Chondrocyte (in vitro differentiated cells): ENCODE measurements at places on chromosomes 5 and 9. TPM values are rescaled to one million over a fixed set of nuclear protein-coding genes. Genes with fewer than 3 reads are reported as not detected.

KCNV2 gene
- not detected in 3 replicates for total RNA-seq

FOXD4L5 gene
- total RNA-seq, result 0.10 to 0.51 TPM (median 0.18 TPM) in 3 replicates

TRIM7 gene
- total RNA-seq, result 4.2 to 8.1 TPM (median 5.7 TPM) in 3 replicates

DNA sequence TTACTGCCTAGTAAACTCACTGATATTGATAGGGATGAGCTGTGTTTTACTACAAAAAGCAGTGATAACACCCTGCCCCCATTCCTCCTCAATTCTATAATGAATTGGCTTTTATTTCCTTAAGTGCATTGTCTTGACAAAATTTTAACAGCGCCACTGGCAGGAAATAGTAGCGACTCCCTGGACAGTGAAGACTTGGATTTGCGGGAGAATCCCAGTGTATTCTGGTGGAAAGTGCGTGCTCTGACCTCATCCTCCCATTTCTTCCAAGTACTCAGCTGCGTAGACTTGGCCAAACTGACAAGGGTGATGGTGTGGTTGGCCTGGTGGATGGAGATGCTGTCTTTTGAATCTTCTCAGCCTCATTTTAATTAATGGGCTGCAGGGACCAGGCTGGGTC is 5.3 kb downstream of the TRIO start:
- H3K27me3 ChIP-seq, result no peaks in the 10 kb centered on the region
- peak overlapping the region; percentile 37 for H3K4me3 ChIP-seq
- H3K36me3 ChIP-seq, result no peaks in the 10 kb centered on the region
- no peak for DNase-seq

SPTAN1 gene
- total RNA-seq, result 376 to 419 TPM (median 378 TPM) in 3 replicates
